Stomach (tissue), 19 donors: ENCODE measurements at places on chromosomes 2 and 18. TPM values are rescaled to one million over a fixed set of nuclear protein-coding genes. Genes with fewer than 3 reads are reported as not detected.

Gene NIF3L1
- polyA plus RNA-seq = 30.5 TPM

Gene ASPRV1
- polyA plus RNA-seq = 0.46 TPM

Gene GALNT5
- 1.1 TPM for polyA plus RNA-seq

Gene TFPI
- 10.3 TPM for polyA plus RNA-seq

Gene ANKRD53
- 2.3 TPM for polyA plus RNA-seq

Gene TTR
- polyA plus RNA-seq = 6.1 TPM

Gene PSMA8
- not detected for polyA plus RNA-seq

Gene GDF7
- polyA plus RNA-seq = 0.10 TPM

Gene SATB2
- 1.1 TPM for polyA plus RNA-seq

Gene DCDC2C
- polyA plus RNA-seq = not detected

Gene PTPN2
- polyA plus RNA-seq = 20.2 TPM

Gene AFG3L2
- 21.7 TPM for polyA plus RNA-seq

Gene DLX2
- polyA plus RNA-seq = not detected

Gene PLGLB1
- polyA plus RNA-seq = 0.50 TPM

Gene ZFAND2B
- 45.0 TPM for polyA plus RNA-seq

Gene PROM2
- 22.3 TPM for polyA plus RNA-seq

Gene PIEZO2
- polyA plus RNA-seq = 0.30 TPM

Gene FOXI3
- not detected for polyA plus RNA-seq

Gene MRO
- 1.8 TPM for polyA plus RNA-seq

Gene LINC00305
- not detected for polyA plus RNA-seq
